ENCODE measurements at places on chromosomes 12 and 14. TPM values are rescaled to one million over a fixed set of nuclear protein-coding genes. Genes with fewer than 3 reads are reported as not detected.
A peak's percentile ranks its signal among the peaks of the same experiment; 100 is the strongest.

IRAK4 gene
- 27.9 TPM for total RNA-seq

CLEC6A gene
- total RNA-seq = not detected

GRCh38 chr14:67674139-67674479 is 323 bp downstream of the VTI1B start:
- DNase-seq = peak; percentile 94

GRCh38 chr12:70758494-70758845 is 121.2 kb upstream of the PTPRB start:
- DNase-seq = no peak

GRCh38 chr12:51341251-51342007 is 5.0 kb downstream of the CELA1 start:
- DNase-seq = peak; percentile 89

GRCh38 chr14:81579115-81579514 is 45.5 kb upstream of the SEL1L start:
- DNase-seq = no peak

DNA sequence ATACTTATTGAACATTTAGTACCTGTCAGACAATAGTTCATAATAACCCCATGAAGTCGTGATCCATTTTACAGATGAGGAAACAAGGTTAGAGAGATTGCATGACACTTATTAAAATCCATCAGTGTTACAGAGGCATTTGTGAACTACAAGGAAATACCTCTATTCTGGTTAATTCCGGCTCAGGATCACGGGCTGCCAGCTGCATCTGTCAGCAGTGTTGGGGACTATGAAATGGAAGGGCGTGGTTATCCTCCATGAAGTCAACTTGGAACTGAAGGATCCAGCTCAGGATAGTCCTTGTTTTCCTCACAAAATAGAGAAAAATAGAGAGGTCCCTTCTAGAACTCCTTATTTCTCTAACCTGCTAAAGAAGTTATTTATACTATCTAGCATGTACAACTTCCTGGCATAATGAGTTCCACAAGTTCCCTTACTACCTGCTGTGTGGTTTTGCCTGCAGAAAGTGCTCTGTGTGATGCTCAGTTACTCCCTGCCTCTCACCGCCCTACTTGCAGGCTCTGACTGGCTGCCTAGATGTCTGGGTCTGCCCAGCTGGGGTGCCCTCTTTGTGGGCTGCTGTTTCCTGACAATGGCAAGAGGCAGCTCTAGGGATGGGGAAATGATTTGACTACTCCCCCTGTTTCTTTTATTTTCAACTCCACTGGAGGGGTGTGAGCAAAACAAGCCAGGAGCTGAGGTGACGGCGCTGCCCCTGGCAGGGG is 36.8 kb downstream of the PLXNC1 start:
- no peak for DNase-seq

DNA sequence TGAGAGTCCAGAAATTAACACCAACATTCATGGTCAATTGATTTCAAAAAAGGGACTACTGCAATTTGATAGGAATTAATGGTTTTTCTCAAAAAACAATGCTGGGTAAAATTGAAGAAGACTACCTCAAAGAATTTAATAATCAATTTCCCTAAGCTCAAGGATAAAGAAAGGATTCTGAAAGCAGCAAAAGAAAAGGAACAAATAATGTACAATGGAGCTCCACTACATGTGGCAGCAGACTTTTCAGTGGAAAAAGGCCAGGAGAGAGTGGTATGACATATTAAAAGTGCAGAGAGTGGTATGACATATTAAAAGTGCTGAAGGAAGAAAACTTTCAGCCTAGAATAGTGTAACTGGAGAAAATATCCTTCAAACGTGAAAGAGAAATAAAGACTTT is 15.6 kb upstream of the TAS2R43 start:
- no peak for DNase-seq

KRT82 gene
- total RNA-seq = not detected

SMCO2 gene
- total RNA-seq = 0.88 TPM

NOVA1 gene
- not detected for total RNA-seq

CNTN1 gene
- total RNA-seq = 0.29 TPM

PRR4 gene
- 2.7 TPM for total RNA-seq

DNA sequence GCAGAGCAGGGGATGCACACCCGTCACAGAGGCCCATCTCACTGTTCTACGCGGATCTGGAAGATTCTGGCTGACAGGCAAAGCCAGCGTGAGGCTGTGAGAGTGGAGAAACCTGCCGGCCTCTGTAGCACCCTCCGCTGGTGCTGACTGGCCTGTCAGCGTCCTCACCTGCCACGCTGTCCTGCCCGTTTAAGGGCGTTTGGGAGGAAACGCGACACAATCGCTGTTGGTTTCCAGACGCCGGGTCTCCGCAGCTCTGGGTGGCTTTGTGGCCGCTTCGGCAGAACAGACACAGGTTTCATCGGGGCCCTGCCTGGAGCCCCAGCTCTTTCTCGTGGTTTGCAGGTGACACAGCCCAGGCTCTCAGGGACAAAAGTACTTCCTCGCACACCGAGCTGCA is 70.6 kb downstream of the NOC4L start:
- no peak for DNase-seq

DNA sequence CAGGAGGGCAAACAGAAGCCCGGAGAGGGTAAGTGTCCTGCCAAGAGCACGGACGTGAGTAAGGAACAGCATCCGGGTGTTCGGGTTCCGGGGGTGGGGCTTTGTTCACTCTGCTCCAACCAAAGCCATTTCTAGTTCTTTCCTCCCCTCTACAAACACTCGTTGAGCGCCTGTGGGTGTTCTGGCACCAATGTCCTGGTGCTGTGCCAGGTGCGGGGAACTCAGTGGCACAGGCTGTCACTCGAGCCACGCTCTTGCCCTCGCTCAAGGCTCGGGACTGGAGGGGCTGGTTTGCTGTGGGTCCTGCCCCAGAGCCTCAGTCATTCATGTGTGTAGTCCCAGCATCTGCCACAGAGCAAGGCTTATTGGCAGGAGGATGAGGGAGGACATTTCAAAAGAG is 157.5 kb downstream of the CALM1 start:
- DNase-seq = no peak

BAG5 gene
- 28.6 TPM for total RNA-seq

C12orf56 gene
- under 0.01 TPM for total RNA-seq

CCDC196 gene
- total RNA-seq = not detected

ANO2 gene
- total RNA-seq = under 0.01 TPM

All from osteoblast (primary cell).